ENCODE measurements at places on chromosomes 11 and 22. TPM values are rescaled to one million over a fixed set of nuclear protein-coding genes. Genes with fewer than 3 reads are reported as not detected.

GRCh38 chr22:39110631-39111561 is 13.9 kb downstream of the APOBEC3H start:
- H3K4me3 ChIP-seq, result no peak overlapping the region
- no peaks in the 10 kb centered on the region for H3K36me3 ChIP-seq
- H3K27me3 ChIP-seq, result no peaks in the 10 kb centered on the region

DNA sequence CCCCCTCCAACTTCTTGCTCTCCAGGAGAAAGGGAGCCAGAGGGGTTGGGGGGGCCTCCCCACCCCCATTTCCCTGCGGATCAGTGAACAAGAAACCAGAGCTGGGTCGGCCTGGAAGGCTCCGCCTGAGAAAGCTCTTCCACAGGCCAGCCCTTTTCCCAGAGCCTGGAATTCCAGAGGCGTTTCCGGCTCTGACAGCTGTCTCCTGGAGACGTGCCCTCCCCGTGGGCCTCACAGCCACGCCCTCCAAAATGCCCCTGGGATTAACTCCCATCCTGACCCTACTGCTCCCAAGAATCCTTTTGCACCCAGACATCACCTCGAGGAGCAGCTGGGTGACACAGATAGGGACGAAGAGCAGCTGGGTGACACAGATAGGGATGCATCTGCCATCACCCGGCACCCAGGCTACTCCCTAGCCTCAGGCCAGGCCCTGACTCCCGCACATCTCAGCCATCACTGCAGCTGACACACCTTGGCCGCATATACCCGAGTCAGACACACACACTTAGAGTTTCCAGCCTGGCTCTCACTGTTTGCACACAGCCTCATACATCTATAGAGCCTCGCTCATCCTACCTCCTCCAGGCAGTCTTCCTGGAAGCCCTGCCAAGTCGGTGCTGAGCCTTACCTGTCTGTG is 7.6 kb upstream of the CDC42EP1 start:
- H3K27ac ChIP-seq, result peak overlapping the region; percentile 32
- H3K4me1 ChIP-seq, result no peaks in the 10 kb centered on the region
- H3K27me3 ChIP-seq, result no peaks in the 10 kb centered on the region
- H3K36me3 ChIP-seq, result no peaks in the 10 kb centered on the region
- DNase-seq, result peak; percentile 64
- no peak overlapping the region for H3K4me3 ChIP-seq

- no peaks in the 10 kb centered on the region for H3K36me3 ChIP-seq
- DNase-seq, result no peak
- H3K27ac ChIP-seq, result no peak overlapping the region
- no peaks in the 10 kb centered on the region for H3K4me1 ChIP-seq
Observed at GRCh38 chr22:36222887-36223450, 16.4 kb downstream of the APOL2 start.

DNA sequence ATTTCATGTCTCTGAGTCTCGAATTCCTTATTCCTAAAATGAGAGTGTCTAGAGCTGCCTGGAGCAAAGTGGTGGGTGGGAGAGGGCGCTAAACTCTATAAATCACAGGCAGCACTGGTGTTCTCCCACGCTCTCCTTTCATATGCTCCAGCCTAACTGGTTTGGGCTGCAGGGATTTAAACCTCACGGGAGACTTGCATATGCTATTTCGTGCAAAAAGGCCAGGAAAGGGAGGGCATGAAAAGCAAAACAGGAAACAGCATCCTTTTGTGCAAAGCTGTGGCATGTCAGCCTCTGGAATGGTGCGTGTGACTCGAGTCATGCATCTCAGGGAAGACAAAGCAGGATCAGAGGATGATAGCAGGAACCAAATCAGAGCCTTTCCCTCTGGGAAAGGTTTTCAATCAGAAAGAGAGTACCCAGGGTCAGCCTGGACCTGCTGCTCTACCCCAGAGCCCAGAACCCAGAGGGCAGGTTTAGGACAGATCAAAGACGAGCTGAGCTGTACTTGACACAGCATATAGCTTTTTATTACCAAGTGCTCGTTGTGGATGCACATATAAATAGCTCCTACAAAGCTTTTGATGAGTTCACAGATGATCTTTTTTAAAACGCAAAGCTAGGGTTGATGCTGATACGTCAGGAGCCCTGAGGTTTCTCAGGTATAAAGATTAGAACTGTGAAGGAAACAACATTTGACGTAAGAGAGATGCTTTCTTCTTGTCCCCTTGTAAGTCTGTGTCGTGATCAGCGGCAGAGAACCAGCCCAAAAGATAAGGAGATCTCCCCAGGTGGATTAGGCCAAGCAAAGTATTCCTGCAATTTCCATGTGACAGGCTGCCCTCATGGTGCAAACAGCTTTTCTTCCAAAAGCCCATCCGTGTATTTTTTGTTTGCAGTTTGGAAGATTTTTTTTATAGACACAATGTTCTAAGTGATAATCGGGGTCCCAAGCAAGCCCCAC is 46.2 kb upstream of the YWHAH start:
- no peak overlapping the region for H3K27ac ChIP-seq
- H3K27me3 ChIP-seq, result no peaks in the 10 kb centered on the region

DNA sequence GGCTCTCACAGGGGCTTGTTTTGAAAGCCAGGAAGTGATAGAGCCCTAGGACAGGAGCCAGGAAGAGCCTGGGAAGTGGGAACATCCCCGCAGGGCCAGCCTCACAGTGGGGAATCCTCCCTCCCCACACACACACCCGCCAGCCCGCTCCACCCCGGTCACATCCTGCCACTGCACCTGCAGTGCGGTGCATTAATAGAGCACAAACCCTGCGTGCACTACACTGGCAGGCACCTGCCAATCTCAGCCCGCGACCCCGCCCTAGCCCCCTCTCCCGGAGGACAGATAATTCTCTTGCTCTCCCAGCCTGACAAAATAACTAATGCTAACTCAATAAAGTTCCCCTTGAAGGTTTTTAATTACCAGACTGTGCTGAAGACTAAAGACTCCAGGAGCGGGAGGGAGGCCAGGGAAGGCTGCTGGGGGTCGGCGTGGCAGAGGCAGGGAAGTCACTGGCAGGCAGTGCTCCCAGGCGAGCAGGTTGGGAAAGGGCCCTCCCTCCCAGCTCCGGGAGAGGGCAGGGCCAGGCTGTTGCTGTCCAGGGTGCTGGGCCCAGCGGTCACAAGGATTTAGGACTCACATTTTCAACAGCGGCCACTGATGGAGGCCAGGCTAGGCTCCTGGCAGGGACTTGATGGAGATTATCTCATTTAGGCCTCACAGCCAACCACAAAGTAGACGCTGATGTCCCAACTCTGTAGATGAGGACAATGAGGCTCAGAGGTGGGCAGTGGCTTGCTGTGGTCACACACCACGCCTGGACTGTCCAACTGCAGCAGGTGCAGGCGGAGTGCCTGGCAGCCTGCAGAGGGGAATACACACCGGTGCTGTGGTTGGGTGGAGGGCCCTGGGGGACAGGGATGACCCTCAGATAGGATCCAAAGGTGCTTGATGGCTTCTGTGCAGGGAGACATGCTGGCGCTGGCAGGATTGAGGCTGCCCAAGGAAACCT is 23.9 kb upstream of the TCF20 start:
- H3K27ac ChIP-seq, result no peak overlapping the region
- H3K4me3 ChIP-seq, result no peak overlapping the region
- no peaks in the 10 kb centered on the region for H3K27me3 ChIP-seq
- peaks cover 10% of the 10 kb centered on the region for H3K4me1 ChIP-seq
- no peaks in the 10 kb centered on the region for H3K36me3 ChIP-seq

- no peaks in the 10 kb centered on the region for H3K36me3 ChIP-seq
- no peaks in the 10 kb centered on the region for H3K27me3 ChIP-seq
- H3K4me3 ChIP-seq, result no peak overlapping the region
- no peak overlapping the region for H3K27ac ChIP-seq
- H3K4me1 ChIP-seq, result no peaks in the 10 kb centered on the region
Observed at GRCh38 chr22:34696557-34696956, 369.4 kb upstream of the ISX start.

GRCh38 chr11:1870721-1871466 is 18.0 kb downstream of the LSP1 start:
- no peaks in the 10 kb centered on the region for H3K4me1 ChIP-seq
- H3K27ac ChIP-seq, result peak overlapping the region; percentile 57
- no peaks in the 10 kb centered on the region for H3K36me3 ChIP-seq
- H3K4me3 ChIP-seq, result peak overlapping the region; percentile 15
- no peak for DNase-seq
- no peaks in the 10 kb centered on the region for H3K27me3 ChIP-seq

DNA sequence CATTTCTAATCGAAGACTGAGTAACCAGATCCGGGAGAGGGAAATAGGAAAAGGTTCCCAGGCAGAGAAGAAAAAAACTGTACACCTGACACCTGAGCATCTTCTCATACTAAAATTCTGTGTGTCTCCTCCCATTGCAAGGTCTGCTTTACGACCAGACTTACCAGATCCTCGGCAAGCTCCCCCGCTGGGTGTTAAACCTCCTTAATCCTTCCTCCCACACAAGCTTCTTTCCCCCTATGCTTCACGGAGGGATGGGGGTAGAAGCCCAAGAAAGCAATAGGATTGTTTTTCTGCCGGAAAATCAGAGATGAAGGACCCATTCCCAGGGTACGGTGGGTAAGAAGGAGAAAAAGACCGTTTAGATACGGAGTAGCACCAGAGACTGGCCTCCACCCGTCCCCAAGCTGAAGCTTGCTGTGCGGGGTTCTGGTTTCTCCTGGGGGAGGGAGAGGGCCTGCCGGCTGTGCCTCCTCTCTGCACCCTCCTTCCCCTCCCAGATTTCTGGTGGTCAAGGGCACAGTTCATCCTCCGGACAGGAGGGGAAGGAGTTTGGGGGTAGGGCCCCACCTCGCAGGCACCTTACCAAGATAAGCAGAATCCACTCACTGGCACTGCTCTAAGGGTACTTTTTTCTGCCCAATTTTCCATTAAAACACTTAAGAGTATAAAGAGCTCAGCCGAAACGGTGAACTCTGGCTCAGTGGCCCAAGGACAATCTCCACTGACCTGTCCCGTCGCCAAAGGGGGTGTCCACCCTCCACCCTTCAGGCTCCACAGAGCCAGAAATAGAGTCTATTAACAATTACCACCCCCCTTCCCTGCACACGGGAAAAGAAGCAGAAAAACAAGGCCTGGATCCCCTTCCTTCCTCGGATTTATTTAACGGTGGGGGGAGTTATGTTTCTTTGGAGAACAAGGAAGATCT is 1.2 kb downstream of the TOB2 start:
- DNase-seq, result peak; percentile 45
- H3K27me3 ChIP-seq, result no peaks in the 10 kb centered on the region
- peak overlapping the region; percentile 89 for H3K4me3 ChIP-seq
- H3K4me1 ChIP-seq, result peaks cover 11% of the 10 kb centered on the region

GRCh38 chr22:37036655-37037377 is 14.7 kb upstream of the KCTD17 start:
- no peak overlapping the region for H3K4me3 ChIP-seq
- no peak overlapping the region for H3K27ac ChIP-seq

DNA sequence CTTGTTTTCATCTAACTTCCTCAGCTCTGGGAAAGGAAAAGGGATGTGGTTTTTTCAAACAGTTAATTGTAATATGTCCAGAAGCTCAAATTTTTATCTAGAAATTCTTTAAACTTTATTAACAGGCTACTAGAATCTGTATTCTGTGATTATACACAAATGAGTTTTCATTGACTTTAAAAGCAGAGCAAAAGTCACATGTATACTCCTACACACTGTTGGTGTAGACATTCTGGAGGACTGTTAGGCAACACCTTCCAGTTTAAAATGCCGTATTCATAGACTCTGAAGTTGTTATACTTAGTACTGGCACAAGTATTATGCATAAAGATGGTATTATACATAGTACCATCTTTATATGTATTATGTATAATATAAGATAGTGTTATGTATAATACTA is 64.9 kb downstream of the SPECC1L start:
- H3K4me3 ChIP-seq, result no peak overlapping the region
- no peaks in the 10 kb centered on the region for H3K27me3 ChIP-seq
- H3K27ac ChIP-seq, result no peak overlapping the region

- no peaks in the 10 kb centered on the region for H3K27me3 ChIP-seq
- H3K36me3 ChIP-seq, result no peaks in the 10 kb centered on the region
- no peaks in the 10 kb centered on the region for H3K4me1 ChIP-seq
Observed at GRCh38 chr11:11531131-11531908, 90.5 kb downstream of the GALNT18 start.

- no peaks in the 10 kb centered on the region for H3K27me3 ChIP-seq
- H3K4me3 ChIP-seq, result no peak overlapping the region
- no peaks in the 10 kb centered on the region for H3K36me3 ChIP-seq
- DNase-seq, result no peak
- no peaks in the 10 kb centered on the region for H3K4me1 ChIP-seq
Observed at GRCh38 chr11:93904716-93905115, 54.3 kb upstream of the VSTM5 start.

- no peak for DNase-seq
- H3K4me3 ChIP-seq, result no peak overlapping the region
- H3K27me3 ChIP-seq, result no peaks in the 10 kb centered on the region
- no peaks in the 10 kb centered on the region for H3K36me3 ChIP-seq
- H3K27ac ChIP-seq, result peak overlapping the region; percentile 41
Observed at GRCh38 chr22:46090036-46090591, 60.2 kb upstream of the PPARA start.

GRCh38 chr11:7671347-7672215 is 1.7 kb downstream of the CYB5R2 start:
- H3K27ac ChIP-seq, result no peak overlapping the region
- no peaks in the 10 kb centered on the region for H3K27me3 ChIP-seq
- H3K4me1 ChIP-seq, result peaks cover 4% of the 10 kb centered on the region
- no peak overlapping the region for H3K4me3 ChIP-seq

APOBEC3H gene
- not detected for total RNA-seq

DENND6B gene
- 2.4 TPM for total RNA-seq

PISD gene
- 30.8 TPM for total RNA-seq

Data from colonic mucosa (tissue), 4 donors.